AG04450 (cell line): ENCODE measurements at places on chromosomes 2 and 18.

DNA sequence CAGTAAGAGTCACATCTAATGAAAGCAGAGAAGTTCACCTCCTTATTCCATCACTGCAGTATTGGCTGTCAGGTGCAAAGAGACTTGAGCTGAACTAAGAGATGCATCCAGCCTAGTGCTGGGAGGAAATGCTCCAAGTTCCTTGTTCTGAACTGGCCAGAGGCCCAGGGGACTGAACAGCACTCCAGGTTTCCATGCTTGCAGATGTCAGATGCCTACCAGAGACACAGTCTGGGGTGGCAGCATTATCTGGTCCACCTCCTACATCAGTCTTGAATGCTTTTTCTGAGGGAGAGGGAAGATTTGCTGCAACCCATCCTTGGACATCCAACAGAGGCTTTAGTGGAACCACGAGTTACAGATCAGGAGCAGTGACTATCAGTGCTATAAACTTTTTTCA lies 331.3 kb downstream of the CYRIA start:
- DNase-seq, result no peak

DNA sequence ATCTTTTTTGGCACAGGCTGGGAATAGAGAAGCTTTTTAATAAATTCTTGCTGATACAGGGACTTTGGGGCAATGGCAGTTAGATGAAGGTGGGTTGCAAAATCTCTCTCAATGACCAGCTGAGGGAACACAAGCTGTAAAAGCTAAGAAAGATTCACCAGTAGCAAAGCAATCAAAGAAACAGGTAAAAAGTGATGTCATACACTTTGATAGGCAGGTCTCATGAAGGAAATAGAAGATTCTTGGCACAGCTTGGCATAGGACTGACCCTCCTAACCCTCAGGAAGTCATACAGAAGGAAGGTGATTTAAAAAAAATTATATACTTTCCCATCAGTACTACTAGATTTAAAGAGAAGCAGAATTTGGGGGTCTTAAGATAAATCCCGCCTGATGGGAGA lies 263.6 kb downstream of the LPIN1 start:
- no peak for DNase-seq

DNA sequence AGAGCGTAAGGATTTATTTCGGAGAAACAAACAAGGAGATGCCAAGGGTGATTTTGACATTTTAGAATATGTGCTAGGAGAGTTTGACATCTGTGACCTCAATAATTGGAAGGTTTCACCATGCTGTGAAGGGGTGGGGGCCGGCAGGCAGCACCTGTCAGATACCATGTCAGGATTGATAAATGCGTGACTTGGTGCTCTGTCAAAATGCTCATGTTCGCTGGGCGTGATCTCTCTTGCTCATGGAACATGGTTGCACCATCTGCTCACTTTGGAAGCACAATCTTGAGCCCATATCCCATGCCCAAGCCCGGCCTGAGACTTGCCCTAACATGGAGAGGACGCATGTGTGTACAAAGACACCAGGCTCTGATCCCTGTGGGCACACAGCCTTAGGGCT lies 347.6 kb downstream of the RNF144A start:
- DNase-seq, result no peak

GRCh38 chr2:8475349-8476031 lies 206.4 kb upstream of the ID2 start:
- DNase-seq, result no peak

DNA sequence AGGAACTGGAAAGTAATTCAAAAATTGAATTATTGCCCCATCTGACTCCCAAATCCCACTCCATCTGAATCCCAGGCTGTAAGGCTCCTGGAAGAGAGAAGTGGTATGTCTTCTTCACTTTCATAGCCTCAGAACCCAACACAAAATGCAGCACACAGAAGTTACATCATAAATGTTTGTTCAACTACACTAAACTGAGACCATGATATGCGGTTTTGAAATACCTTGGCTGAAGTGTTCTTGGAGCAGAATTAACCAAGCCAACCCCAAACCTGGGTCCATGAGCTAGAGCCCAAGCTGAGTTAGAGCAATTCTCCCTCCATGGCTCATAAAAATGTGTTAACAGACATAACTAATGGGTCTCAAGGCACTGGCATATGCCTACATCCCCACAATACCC lies 23.3 kb downstream of the NEB start:
- no peak for DNase-seq

DNA sequence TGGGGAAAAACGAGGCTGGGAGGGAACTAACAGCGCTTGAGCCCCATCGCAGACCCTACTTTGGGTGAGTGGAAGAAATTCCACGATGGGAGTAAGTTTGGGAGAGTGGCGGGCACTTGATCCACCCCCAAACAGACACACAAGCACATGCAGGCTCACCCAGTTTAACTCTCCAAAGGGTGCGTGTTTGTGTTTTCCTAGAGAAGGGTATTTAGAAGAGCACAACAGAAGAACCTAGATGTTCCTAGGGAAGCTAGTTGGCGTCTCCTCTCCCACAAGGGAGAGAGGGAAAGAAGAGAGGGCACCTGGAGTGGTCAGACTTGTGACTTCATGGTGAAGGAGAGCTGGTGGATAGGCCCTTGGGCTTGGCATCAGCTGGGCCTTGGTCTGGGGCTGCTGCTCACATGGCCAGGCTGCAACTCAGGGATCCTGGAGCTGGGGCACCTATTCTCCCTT lies 3.2 kb downstream of the GATA6 start:
- DNase-seq, result no peak
